ENCODE measurements at places on chromosomes 2 and 18. TPM values are rescaled to one million over a fixed set of nuclear protein-coding genes. Genes with fewer than 3 reads are reported as not detected.

The ATP6V1C2 gene
- not detected for total RNA-seq

The SGPP2 gene
- total RNA-seq: 5.1 TPM

The TRIB2 gene
- total RNA-seq: 166 TPM

DNA sequence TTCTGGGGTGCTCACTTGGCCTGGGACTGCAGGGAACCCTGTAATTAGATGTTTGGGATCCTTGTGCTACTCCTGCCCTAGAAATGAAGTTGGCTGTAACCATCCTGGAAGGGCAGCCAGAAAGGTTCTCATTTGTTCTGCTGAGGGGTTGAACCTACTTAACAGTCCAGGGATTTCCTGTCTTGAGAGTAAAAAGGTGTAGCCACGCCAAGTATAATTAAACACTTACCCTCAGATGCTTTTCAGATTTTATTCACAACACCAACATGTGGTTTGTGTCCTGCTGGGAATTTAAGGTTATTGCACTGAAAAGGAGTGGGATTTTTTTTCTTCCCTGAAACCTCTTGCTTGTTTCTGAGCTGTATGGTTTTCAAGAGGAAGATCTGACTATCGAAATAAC lies 222.4 kb upstream of the APCDD1 start:
- no peak for DNase-seq

DNA sequence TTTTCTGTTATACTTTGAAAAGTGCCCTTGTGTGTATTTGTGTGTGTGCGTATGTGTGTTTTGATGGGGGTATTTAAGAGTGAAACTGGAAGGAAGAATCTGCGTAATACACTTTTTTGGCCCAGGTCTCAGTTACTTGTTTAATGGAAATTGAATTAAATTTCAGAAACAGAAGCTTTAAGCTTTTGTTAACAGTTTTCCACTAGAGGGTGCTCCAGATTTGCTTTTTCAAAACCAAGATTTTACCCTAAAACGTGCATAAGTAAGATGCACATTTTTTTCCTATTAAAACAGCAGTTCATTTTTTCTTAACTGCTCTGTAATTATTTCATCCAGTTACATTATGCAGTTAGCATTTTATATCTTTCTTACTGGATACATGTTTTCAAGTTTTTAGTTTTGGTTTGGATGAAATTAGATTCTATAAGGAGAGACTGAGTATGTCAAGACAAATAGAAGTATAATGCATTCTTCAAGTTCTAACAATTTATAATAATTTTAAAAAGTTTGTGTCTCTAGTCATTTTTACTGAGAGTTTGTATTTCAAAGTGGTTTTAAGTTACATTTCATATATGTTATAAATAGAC lies 97.2 kb downstream of the PIK3C3 start:
- no peak for DNase-seq

DNA sequence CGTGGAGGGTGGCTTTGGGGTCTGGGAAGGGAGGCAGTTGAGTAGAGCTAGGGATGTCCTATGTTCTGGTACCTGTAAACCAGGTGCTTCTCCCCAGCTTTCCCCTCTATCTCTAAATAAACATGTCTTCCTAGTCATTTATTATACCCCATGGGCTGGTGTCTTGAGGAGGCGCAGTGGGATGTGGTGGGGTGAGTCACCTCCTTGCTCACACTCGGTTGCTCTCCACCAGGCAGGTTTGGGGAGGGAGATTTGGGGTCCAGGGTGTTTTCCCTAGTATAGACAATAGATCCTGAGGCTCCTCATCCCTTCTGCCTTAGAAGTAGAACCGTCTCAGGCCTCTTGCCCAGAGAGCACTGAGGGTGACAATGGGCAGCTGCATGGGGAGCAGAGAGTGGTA lies 5.1 kb downstream of the PSD4 start:
- DNase-seq: no peak

DNA sequence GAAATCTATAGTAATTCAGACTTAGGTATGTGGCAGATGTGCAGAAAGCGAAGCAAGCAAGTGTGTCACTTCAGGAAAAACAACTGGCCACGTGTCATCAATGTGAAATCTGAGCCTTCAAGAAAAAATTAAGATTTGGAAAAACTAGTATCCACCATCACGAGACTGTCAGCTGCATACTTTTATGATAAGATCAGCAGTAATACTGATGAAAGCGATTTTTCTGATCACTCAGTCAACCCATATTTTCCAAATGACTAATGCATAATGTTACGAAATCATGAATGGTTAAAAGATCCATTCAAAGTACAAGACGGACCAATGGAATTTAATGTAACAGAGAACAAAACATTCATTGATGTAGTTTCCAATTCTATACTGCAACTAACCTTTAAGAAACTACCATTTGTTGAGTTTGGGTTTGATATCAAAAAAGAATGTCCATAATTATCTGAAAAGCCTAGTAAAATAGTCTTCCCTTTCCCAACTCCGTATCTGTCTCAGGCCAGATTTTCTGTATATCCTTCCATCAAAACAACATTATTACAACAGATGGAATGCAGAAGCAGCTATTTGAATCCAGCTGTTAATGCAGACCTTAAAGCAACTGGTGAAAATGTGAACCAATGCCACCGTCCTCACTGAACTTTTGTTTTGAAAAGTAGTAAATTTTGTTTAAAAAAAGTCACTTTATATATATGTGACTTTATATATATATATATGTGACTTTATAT lies 17.0 kb upstream of the BCL2 start:
- DNase-seq: no peak

DNA sequence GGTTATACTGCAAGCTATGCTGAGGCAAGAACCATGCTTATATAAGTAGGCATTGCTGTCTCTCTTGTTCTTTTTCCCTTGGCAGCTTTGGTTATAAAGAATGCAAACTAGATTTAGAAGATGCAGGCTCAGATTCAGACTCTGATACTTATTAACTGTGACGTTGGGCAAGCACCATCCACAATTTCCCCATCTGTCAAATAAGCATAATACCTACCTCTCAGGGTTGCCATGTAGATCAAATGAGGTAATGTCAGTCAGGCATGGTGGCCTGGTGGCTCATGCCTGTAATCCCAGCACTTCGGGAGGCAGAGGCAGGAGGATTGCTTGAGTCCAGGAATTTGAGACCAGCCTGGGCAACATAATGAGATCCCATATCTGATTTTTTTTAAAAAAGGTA lies 21.7 kb downstream of the ITGAV start:
- no peak for DNase-seq

DNA sequence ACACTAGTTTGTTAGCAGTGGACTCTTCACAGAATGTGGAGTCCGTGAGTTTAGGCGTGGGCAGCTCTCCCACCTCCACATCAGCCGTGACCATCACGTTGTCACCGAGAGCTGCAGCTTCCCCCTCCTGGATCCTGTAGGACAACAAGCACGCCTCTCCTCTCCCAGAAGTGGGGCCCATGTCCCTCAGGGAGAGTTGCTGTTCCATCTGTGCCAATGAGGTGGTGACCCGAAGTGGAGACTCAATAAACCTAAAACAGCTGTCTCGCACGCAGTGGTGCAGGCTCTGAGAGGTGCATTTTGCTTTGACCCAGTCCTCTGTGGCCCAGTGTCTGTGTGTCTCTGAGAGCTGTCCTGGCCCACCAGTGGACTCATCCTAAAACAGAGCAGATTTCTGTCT lies 456.5 kb upstream of the SOX11 start:
- DNase-seq: no peak

The DYNAP gene
- total RNA-seq: not detected

- no peak for DNase-seq
Measured at GRCh38 chr2:45647986-45648520, 3.4 kb upstream of the PRKCE start.

The SLC9A4 gene
- total RNA-seq: 0.18 TPM

The DPP10 gene
- total RNA-seq: not detected

The IL1B gene
- total RNA-seq: 30.8 TPM

DNA sequence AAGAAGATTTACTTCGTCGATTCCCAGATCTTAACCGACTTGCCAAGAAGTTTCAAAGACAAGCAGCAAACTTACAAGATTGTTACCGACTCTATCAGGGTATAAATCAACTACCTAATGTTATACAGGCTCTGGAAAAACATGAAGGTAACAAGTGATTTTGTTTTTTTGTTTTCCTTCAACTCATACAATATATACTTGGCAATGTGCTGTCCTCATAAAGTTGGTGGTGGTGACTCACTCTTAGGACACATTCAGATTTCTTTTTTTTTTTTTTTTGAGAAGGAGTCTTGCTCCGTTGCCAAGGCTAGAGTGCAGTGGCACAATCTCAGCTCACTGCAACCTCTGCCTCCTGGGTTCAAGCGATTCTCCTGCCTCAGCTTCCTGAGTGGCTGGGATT lies 26.8 kb downstream of the MSH2 start:
- DNase-seq: no peak

GRCh38 chr2:55999231-55999630 lies 75.6 kb upstream of the EFEMP1 start:
- no peak for DNase-seq

The SERPINB10 gene
- not detected for total RNA-seq

GRCh38 chr2:226641008-226641407 lies 158.6 kb downstream of the IRS1 start:
- DNase-seq: no peak

DNA sequence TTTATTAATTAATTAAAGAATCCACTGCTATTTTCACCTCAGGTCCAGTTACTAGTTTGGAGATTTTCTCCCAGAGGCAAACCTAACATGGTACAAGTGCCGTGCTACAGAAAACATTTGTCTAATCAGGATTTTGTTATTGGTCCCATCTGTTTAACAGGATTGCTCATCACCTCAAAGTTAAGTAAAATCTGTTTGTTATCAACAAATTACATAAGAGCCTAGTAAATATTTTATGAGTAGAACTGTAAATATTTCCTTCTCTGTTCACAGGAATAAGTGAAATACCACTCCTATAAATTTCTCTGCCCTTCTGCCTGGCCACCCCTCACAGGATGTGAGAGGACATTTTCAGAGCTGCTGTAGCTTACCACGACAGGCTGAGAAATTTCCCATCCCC lies 200.2 kb downstream of the RAD51AP2 start:
- no peak for DNase-seq

The VAMP8 gene
- total RNA-seq: 82.3 TPM

DNA sequence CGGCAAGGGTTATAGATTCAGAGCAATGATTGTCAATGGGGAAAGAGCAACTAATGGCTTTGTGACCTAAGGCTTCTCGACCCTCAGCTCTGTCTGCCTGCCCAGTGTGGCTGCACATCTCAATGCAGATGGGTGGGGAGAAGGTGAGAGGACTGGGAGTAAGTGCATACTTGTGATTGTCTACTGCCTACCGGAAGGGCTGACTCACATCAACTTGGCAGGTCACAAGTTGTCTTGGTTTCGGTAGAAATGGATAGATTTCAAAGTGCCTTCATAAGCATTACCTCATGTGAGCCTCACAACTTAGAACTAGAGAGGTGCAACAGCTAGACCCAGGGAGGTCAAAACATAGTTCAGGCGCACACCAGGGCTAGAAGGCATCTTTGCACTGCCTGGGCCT lies 29.4 kb downstream of the STAT1 start:
- DNase-seq: no peak

- no peak for DNase-seq
Measured at GRCh38 chr18:41326311-41326710, 628.7 kb upstream of the PIK3C3 start.

GRCh38 chr2:148928395-148928794 lies 53.4 kb downstream of the KIF5C start:
- DNase-seq: no peak

The LINC00305 gene
- total RNA-seq: not detected

- no peak for DNase-seq
Measured at GRCh38 chr2:118847762-118848172, 319 bp upstream of the EN1 start.

- no peak for DNase-seq
Measured at GRCh38 chr2:25330937-25331336, 10.8 kb downstream of the DNMT3A start.

- no peak for DNase-seq
Measured at GRCh38 chr2:133755480-133756300, 187.4 kb upstream of the NCKAP5 start.

DNA sequence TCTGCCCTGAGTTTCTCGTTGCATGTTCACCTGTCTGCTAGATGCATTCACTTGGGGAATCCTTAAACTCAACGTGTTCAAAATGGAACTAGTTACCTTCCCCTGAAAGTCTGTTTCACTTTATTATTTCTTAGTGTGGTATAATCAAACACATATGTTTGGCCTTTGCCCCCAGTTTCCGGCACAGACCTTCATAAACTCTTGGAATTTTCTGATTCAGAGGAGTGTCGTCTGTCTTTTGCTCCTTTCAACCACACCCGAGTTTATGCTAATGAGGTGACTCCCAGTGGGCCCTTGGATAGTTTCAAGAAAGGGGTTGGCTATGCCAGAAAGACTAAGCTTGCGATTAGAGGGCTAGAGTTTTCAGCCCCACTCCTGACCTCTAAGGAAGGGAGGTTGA lies 198.9 kb downstream of the CDCA7 start:
- DNase-seq: no peak

GRCh38 chr2:44705356-44705755 lies 236.1 kb upstream of the SIX3 start:
- no peak for DNase-seq

DNA sequence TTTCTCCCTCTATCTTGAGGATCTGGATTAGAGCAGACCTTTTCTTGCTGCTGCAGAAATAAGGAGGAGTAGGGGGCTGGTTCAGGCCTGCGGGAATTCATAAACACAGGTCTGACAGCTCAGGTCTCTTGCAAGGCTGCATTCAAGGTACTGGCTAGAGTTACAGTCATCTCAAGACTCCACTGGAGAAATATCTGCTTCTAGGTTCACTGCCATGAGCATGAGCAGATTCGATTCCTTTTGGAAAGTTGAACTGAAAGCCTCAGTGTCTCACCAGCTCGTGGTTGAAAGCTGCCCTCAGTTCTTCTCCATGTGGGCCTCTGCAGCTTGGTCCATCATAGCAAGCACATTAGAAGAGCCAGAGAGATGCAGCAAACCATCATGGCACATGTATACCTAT lies 124.4 kb upstream of the SETBP1 start:
- DNase-seq: no peak

- DNase-seq: no peak
Measured at GRCh38 chr18:77145364-77145901, 12.8 kb upstream of the MBP start.

DNA sequence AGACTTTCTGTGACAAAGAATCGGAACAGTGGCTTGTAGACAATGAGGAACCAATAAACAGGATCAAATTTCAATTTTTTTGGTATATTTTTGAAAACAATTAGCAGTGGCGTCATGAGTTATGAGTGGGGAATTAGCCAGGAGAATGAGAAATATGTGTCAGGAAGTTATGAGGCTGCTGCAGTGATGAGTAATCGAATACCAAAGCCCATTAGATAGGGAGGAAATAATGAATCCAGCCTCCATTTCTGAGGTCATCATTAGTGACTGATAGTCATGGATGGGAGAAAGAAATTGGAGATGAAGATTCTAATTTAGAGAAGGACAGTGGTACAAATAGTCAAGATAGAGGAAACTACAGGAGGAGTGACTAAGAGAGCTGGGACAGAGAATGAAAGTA lies 673.1 kb upstream of the VRK2 start:
- no peak for DNase-seq

The NAT8 gene
- not detected for total RNA-seq

All from T-helper 17 cell (primary cell).